ENCODE measurements at places on chromosomes 6 and 20.

DNA sequence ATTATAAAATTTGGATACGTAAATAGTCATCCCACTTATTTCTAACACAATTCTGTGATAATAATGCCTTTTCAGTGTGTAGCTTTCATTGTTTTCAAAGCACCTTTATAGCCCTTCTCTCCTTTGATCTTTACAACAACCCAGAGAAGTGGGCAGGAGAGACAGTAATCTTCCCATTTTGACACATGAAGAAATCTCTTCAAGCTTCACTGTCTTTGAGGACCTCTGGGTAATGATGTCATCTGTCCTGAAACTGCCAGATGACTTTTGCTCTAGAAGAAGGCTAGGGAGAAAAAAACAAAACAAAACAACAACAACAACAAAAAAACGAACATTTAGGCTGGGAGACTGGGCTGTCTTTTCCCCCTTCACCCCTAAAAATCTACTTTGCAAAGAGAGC is 203.0 kb downstream of the KCNQ5 start:
- no peak for DNase-seq

GRCh38 chr20:5731753-5732366 is 18.3 kb upstream of the SHLD1 start:
- no peak for DNase-seq

- DNase-seq, result peak; percentile 77
These were observed 7.6 kb upstream of the TMEM14A start for GRCh38 chr6:52663120-52663935.

DNA sequence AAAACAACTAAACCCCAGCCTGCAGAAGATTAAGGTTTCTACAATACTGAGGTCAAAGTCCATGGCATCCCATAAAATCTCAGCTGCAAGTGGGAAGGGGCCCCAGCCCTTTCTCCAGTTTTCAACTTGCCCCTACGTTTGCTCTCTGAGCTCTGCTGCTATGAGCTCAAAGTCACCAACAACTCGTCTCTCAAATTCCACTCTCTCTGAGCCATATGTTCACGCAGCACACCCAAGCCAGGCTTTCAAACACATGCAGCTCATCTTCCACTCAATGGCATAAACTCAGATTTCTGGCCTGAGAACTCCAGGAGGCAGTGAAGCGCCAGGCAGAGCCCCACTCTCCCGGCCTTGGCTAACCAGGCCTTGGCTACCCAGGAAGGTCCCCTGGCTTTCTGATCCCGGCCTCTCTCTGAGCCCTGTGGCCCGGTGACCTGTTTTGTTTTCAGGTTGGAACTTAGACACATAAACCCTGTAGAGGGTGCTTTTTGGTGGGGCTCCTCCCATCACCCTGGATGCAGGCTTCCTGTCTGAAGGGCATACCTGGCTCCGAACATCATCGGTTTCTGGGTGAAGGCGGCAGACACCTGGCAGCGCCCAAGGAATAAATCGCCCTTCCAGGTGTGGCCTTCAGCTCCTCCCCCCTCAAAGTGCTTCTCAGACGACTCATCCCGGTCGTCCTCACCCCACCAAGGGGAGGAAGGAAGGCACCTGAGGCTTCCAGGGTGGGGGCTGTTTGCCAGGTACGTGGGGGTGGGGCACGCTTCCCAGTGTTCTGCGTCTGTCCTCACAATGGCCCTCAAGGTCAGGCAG is 12.4 kb downstream of the SLC22A23 start:
- no peak for DNase-seq

DNA sequence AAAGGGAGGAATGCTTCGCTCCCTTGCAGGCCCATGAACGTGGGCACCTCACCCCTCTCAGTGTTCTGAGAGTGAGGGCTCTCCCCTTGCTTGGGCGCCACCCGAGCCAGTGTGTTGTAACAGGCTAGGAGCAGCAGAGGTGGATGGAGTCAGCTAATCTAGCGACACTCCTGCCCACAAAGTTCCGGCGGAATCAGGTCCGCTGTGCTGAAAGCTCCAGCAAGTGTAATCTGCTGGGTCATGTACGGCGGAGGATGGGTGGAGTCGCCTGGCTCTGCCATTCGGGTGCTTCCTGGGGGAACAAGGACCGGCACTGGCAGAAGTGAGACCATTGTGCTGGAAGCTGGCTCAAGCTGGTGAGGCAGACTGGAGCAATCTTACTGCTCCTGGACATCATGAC is 1310.1 kb downstream of the EPHA7 start:
- no peak for DNase-seq

- DNase-seq, result no peak
These were observed 212.7 kb upstream of the PLN start for GRCh38 chr6:118335325-118335816.

DNA sequence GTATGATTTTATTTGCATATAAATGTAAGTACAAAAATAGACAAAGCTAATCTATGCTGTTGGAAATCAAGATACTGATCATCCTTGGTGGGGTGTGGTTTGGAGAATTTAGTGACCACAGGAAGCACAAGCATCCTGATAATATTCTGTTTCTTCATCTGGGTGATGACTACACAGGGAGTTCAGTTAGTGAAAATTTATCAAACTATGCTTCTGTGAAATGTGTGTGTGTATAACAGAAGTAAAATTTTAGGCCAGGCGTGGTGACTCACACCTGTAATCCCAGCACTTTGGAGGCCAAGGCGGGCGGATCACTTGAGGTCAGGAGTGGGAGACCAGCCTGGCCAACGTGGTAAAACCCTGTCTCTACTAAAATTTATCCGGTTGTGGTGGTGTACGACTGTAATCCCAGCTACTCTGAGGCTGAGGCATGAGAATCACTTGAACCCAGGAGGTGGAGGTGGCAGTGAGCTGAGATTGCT is 20.6 kb downstream of the ENPP3 start:
- DNase-seq, result no peak

GRCh38 chr6:169106176-169106575 is 147.5 kb downstream of the THBS2 start:
- DNase-seq, result no peak

- no peak for DNase-seq
These were observed 41.8 kb upstream of the FOXO3 start for GRCh38 chr6:108518714-108519576.

DNA sequence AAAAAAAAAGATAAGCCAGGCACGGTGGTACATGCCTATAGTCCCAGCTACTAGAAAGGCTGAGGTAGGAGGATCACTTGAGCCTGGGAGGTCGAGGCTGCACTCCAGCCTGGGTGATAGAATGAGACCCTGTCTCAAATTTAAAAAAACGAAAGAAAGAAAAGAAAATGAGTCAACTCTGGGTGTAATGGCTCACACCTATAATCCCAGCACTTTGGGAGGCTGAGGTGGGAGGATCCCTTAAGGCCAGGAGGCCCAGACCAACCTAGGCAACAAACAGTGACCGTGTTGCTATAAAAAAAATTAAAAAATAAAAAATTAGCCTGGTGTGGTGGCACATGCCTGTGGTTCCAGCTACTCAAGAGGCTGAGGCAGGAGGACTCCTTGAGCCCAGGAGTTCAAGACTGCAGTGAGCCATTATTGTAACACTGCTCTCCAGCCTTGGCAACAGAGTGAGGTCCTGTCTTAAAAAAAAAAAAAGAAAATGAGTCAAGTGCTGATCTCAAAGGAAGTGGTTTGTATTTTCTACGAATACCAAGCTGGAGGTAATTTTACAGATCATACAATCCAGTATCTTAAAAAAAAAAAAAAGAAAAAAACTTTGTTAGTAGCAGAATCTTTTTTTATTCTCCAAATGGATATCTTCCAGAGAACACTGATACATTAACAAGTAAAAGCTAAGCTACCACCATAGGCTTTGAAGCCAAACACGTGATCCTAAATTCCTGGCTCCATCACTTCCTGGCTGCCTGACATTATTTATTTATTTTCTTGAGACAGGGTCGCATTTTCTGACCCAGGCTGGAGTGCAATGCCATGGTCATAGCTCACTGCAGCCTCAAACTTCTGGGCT is 5.7 kb downstream of the COMMD7 start:
- DNase-seq, result no peak

GRCh38 chr6:33673851-33674250 is 37.6 kb downstream of the UQCC2 start:
- DNase-seq, result no peak

GRCh38 chr6:163828038-163828795 is 413.7 kb downstream of the QKI start:
- no peak for DNase-seq

GRCh38 chr6:13507306-13507860 is 20.0 kb upstream of the GFOD1 start:
- DNase-seq, result no peak

DNA sequence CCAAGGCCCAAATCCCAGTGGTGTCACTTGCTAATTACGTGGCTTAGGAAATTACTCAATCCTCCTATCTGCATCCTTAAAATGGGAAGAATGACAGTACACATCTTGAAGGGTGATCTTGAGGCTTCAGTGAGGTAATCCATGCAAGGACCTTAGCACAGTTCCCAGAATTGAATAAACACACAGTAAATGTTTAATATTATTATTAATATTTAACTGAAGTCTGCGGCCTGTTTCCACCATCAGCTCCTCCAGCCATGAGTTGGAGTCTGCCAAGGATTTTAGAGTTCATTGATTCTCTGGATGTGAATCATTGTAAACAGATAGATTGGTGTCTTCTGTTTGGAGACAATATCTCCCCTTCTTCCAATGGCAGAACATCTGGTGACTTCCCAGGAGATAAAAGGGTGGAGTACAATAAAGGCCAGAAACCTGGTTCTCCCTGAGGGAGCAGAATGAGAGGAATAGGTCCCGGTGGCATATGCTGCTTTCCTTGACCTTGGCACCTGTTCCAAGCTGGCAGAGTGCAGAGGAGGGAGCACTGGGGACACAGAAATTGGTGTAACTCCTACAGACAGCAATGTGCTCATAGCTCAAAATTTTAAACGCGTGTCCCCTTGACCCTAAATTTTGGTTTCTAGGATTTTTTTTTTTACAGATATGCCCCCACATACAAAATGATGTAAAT is 25.4 kb downstream of the UNC5CL start:
- no peak for DNase-seq

DNA sequence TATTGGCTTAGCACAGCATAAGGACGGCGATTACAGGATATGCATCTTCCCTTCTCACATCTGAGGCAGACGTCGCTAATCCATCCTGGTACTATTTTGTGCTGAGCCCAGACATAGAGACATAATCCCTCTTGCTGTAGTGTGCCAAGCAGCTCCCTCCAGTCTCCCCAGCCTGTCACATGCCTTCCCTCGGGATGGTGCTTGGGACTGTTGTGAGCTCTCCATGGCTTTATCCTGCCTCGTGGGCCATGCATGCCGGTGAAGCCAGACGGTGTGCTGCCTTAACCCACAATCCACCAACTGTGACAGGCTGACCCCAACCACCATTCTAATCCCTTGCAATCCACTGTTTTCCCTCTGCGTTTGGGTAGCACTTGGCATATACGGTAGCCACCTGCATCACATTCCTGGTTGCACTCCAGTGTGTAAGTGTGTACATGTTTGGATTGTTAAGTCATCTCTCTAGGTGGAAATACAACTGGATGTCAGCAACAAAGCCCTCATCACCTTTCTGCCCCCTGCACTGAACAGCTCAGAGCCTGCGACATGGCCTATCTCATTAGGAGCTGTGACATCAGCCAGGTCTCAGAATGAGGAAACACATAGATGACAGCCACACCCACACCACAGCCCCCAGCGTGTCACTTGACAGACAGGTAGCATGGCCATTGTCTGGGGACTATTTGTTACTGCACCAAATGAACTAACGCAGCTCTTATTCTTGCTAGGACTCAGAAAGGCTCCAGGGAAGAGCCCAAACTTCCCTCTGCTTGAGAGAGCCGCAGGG is 374.8 kb upstream of the CDH4 start:
- DNase-seq, result no peak

- no peak for DNase-seq
These were observed 636.0 kb downstream of the MMUT start for GRCh38 chr6:48826901-48827701.

DNA sequence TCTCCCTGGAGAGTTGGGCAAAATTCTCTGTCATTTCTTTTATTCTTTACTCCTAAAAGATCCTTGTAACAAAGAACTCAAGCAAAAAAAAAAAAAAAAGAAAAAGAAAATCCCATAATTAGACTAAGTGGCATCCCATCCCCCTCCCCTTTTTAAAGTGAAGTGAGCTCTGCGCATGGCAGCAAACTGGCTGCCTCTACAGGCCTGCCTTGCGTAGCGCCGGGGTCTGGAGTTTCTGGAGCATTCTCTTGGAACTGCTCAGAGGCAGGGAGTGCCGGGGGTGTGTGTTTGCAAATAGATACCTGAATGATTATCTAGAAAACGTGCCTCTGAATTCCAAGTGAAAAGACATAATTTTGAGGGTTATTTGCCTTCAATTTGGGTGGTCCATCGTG is 48.1 kb downstream of the FOXC1 start:
- DNase-seq, result no peak

- DNase-seq, result no peak
These were observed 138.8 kb upstream of the RNF217 start for GRCh38 chr6:124823240-124824111.

DNA sequence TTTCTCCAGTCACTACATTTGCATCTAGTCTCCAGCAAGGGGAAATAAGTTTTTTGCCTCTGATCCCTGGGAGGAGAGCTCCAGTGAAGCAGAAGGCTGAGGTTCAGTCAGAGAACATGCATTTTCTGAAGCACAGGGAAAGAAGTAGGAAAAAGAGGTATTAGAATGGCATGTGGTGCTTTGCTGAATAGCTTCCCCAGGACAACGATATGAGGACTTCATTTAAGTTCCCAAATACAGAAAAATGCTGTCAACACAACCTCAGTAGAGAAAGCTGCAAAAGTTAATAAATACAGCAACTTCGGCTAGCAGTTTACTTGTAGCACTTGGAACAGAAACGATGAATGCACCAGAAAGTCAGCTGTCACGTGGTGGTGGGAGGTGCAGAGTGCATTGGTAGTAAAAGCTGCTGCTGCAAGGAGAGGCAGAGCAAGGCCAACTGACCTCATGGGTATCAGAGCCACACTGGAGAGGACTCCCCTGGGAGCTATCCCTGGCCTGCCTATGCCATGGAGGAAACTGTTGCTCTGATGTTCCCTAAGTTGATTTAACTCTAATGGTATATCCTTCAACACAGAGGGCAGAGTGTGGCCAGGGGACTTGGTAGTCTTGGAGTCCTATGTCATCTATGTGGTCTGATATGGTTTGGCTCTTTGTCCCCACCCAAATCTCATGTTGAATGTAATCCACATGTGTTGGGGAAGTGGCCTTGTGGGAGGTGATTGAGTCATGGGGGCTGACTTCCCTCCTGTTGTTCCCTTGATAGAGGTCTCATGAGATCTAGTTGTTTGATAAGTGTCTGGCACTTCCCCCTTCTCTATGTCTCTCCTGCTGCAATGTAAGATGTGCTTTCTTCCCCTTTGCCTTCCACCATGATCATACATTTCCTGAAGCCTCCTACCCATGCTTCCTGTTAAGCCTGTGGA is 85.9 kb downstream of the ADTRP start:
- DNase-seq, result no peak
